Suprapubic skin (tissue), 4 donors: ENCODE measurements at places on chromosomes 12 and 14. TPM values are rescaled to one million over a fixed set of nuclear protein-coding genes. Genes with fewer than 3 reads are reported as not detected.

Gene NEUROD4
- not detected for total RNA-seq

Gene TAS2R9
- total RNA-seq: not detected

Gene CEBPE
- not detected for total RNA-seq

Gene TAS2R50
- total RNA-seq: not detected

DNA sequence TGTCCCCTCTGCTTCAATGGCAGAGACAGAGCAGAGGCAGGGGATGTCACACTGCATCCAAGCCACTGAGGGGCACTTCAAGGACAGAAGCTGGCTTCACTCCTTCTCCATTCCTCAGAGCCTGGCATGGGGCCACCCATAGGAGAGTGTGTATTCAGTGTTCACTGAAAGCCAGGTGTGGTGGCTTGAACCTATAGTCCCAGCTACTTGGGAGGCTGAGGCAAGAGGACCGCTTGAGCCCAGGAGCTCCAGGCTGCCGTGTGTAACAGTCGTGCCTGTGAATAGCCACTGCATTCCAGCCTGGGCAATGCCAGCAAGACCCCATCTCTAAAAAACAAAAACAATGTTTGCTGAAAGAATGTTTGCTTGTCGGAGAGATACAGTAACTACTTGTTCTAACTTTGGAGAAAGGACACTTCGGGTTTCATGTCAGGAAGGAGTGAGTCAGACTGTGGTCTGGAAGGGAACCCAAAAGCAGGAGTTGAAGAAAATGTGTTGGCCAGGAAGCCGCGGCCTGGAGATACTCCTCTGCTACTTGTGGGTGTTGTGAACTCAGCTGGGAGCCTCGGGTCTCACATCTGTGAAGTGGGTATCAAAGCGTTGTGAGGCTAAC lies 43.4 kb downstream of the ELK3 start:
- H3K4me3 ChIP-seq: no peak overlapping the region
- no peaks in the 10 kb centered on the region for H3K36me3 ChIP-seq
- H3K27ac ChIP-seq: peak overlapping the region; percentile 85
- H3K27me3 ChIP-seq: no peaks in the 10 kb centered on the region
- DNase-seq: no peak

DNA sequence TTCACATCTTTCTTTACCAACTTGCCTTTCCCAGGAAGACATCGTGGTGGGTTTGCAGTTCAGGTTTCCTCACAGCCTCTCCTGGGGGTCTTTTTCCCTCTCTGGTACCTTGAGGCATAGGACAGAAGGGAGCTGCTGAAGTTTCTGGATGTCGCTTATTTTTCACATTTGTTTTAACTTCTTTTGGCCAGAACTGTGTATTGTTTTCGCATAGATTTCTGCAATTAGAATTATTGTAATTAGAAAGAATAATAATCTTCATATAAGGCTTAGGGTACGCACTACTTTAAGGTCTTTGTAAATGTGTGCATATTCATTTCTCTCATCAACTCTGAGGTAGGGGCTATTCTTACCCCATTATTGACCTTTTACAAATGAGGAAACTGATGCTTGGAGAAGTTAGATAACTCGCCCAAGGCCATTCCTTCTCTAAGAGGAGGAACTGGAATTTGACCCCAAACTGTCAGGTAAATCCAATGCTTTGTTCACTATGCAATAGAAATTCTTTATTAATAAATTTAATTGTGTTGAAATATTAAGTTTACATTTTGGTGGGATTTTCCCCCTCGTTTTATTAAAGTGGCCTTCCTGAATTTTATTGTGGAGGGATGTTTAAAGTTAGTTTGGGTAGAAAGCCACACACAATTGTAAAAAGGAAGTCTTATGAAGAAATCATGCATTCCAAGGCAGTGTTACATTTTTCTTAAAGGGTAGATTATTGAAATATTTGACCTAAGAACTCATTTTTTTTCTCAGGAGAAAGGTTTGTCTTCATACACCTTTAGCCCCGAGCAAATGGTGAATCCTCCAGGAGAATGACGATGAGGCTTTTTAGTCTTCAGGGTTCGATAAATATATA lies 12.1 kb upstream of the SLC38A2 start:
- peak overlapping the region; percentile 97 for H3K27ac ChIP-seq
- no peak for DNase-seq
- H3K36me3 ChIP-seq: no peaks in the 10 kb centered on the region
- H3K27me3 ChIP-seq: no peaks in the 10 kb centered on the region
- peaks cover 65% of the 10 kb centered on the region for H3K4me1 ChIP-seq

DNA sequence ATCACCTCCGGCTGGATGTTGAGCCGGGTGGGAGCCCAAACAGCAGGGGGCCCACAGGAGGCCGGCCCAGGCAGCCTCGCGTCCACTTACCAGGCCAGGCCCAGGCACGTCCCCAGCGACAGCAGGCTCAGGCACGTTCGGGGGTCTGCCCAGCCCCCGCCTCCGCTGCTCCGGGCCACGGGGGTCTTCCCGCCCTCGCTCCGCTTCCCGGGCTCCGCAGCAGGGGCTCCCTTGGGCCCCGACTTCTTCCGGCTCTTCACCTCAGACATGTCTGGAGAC lies 216 bp downstream of the IKBIP start:
- no peaks in the 10 kb centered on the region for H3K27me3 ChIP-seq
- peak overlapping the region; percentile 67 for H3K4me3 ChIP-seq
- peak overlapping the region; percentile 72 for H3K27ac ChIP-seq
- H3K36me3 ChIP-seq: peaks cover 10% of the 10 kb centered on the region
- peaks cover 27% of the 10 kb centered on the region for H3K4me1 ChIP-seq
- no peak for DNase-seq

GRCh38 chr14:95722525-95723190 lies 8.7 kb upstream of the TCL1A start:
- no peak for DNase-seq
- no peaks in the 10 kb centered on the region for H3K36me3 ChIP-seq
- no peaks in the 10 kb centered on the region for H3K4me1 ChIP-seq
- no peak overlapping the region for H3K27ac ChIP-seq
- H3K27me3 ChIP-seq: peaks cover 16% of the 10 kb centered on the region

- no peaks in the 10 kb centered on the region for H3K36me3 ChIP-seq
- H3K4me3 ChIP-seq: no peak overlapping the region
- H3K27ac ChIP-seq: no peak overlapping the region
- DNase-seq: no peak
These were observed 87.1 kb downstream of the TMCC3 start for GRCh38 chr12:94563286-94563685.

GRCh38 chr12:46261646-46262045 lies 7.2 kb downstream of the SLC38A1 start:
- no peak overlapping the region for H3K27ac ChIP-seq
- DNase-seq: no peak
- H3K36me3 ChIP-seq: no peaks in the 10 kb centered on the region
- H3K4me1 ChIP-seq: peaks cover 48% of the 10 kb centered on the region
- H3K4me3 ChIP-seq: no peak overlapping the region

DNA sequence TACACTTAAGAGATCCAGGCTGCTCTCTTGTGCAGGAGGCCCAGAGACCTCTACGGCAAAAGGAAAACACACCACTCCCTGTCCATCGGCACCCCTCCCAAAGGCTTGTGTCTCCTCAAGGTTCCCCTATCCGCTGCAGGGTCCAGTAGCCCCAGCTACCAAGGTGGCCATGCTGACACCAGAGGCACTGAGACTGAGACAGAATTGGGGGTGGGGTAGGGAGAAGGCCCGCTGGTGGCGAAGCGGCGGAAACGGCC lies 590 bp downstream of the DDIT3 start:
- H3K27ac ChIP-seq: peak overlapping the region; percentile 96
- H3K36me3 ChIP-seq: peaks cover 27% of the 10 kb centered on the region
- no peaks in the 10 kb centered on the region for H3K27me3 ChIP-seq
- H3K4me3 ChIP-seq: peak overlapping the region; percentile 77

DNA sequence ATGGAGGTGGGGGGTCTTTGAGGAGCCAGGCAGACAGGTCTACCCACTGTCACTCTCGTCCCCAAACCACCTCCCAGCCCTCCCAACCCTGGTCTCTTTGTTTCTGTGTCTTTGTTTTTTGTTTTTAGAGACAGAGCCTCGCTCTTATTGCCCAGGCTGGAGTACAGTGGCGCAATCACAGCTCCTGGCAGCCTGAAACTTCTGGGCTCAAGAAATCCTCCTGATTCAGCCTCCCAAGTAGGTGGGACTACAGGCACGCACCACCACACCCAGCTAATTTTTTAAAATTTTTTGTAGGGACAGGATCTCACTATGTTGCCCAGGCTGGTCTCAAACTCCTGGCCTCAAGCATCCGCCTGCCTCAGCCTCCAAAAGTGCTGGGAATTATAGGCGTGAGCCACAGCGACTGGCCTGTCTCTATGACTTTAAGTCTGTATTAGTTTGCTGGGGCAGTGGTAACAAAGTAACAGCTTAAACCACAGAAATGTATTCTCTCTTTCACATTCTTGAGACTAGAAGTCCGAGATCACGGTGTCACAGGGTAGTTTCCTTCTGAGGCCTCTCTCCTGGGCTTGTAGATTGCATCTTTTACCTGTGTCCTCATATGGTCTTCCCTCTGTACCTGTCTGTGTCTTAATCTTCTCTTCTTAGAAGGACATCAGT lies 26.1 kb downstream of the DTX1 start:
- peaks cover 6% of the 10 kb centered on the region for H3K4me1 ChIP-seq
- no peak overlapping the region for H3K4me3 ChIP-seq
- no peak overlapping the region for H3K27ac ChIP-seq
- DNase-seq: no peak
- peaks cover 49% of the 10 kb centered on the region for H3K27me3 ChIP-seq

- peaks cover 23% of the 10 kb centered on the region for H3K27me3 ChIP-seq
- no peak overlapping the region for H3K4me3 ChIP-seq
- no peak for DNase-seq
These were observed 32.1 kb downstream of the PIWIL1 start for GRCh38 chr12:130369816-130370215.

DNA sequence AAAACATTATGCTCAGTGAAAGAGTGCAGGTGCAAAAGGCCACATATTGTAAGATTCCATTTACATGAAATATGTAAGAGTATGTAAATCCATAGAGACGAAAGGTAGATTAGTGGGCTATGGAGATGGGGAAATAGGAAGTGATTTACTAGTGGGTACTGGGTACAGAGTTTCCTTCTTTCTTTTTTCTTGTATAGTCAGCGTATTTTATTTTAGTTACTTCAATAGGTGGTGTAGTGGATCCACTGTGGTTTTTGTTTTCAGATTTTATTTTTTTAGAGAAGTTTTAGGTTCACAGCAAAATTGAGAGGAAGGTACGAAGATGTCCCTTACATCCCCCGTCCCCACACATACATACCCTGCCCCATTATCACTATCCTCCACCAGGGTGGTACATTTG lies 6.1 kb upstream of the CIT start:
- no peak overlapping the region for H3K27ac ChIP-seq
- DNase-seq: no peak
- no peak overlapping the region for H3K4me3 ChIP-seq
- no peaks in the 10 kb centered on the region for H3K36me3 ChIP-seq

GRCh38 chr12:79673354-79673753 lies 17.4 kb downstream of the PAWR start:
- peaks cover 12% of the 10 kb centered on the region for H3K4me1 ChIP-seq
- no peak for DNase-seq
- no peaks in the 10 kb centered on the region for H3K27me3 ChIP-seq
- no peak overlapping the region for H3K4me3 ChIP-seq

DNA sequence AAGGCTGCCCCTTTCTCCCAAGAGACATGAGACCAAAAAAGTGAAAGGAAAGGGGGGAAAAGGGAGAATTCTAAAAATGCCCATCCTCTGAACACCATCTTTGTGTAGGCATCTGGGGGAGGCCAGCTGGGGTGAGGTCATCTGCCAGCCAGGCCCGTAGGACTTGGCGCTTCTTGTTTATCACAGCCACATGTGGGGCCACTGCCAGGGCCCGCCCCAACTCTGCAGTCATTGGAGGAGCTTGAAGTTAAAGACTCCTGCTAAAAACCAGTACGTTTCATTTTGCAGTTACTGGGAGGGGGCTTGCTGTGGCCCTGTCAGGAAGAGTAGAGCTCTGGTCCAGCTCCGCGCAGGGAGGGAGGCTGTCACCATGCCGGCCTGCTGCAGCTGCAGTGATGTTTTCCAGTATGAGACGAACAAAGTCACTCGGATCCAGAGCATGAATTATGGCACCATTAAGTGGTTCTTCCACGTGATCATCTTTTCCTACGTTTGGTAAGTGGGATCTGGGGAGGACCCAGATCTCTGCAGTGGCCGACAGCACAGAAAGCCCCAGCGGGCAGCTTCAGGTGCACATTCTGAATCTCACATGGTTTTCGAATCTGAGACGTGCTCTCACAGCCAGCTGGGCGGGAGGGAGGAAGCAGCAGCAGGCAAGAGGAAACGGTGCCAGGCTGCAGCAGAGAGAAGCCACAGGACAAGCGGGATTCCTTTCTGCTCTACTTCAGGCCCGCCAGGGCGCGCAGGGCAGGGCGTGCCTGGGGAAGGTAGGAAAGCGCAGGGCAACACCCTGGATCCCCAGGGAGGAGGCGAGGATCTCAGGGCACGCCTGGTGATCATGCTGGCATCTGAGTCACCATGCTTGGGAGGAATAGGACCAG lies at the start of gene P2RX7:
Gene P2RX7, plus strand, starts transcription at position 276 of the 881 bp plus-strand sequence. Its CDS starts 95 bp downstream, at position 371.
- no peaks in the 10 kb centered on the region for H3K27me3 ChIP-seq
- peak within 1 kb of the TSS; percentile 92 for H3K27ac ChIP-seq
- H3K4me3 ChIP-seq: peak within 1 kb of the TSS; percentile 58
- H3K36me3 ChIP-seq: no peaks in the 10 kb centered on the region

- H3K36me3 ChIP-seq: no peaks in the 10 kb centered on the region
- H3K4me1 ChIP-seq: peaks cover 17% of the 10 kb centered on the region
- no peak overlapping the region for H3K27ac ChIP-seq
- H3K27me3 ChIP-seq: no peaks in the 10 kb centered on the region
- no peak overlapping the region for H3K4me3 ChIP-seq
These were observed 159.3 kb upstream of the FOXN3 start for GRCh38 chr14:89576145-89576927.

DNA sequence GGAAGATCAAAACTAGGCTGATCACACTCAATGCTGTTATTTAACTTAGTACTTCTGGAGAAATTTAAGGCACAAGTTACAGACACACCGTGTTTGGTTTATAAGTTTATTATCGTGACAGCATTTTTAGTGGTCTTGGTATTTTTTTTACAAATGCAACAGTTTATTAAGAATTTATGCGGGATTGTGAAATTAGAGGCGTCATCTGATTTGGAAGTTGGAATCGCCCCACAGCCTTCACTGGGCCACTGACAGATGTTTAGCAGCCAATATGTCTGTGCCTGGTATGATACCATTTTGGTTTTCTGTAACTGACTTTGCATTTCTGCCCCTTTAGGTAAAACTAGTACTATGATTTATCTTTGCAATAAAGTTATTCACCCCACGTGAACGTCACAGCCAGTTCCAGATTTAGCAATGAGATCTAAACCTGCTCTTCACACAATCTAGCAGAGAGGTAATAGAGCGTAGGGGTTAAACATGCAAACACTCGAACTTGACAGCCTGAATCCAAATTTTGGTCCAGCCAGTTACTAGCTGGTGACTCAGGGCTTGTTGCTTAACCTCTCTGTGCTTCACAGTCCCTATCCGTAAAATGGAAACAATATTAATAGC lies 73.2 kb upstream of the SSTR1 start:
- no peaks in the 10 kb centered on the region for H3K36me3 ChIP-seq
- no peaks in the 10 kb centered on the region for H3K27me3 ChIP-seq
- DNase-seq: no peak
- no peak overlapping the region for H3K4me3 ChIP-seq
- H3K4me1 ChIP-seq: no peaks in the 10 kb centered on the region
